GM23248 (cell line): ENCODE measurements at places on chromosomes 7 and 10. TPM values are rescaled to one million over a fixed set of nuclear protein-coding genes. Genes with fewer than 3 reads are reported as not detected.

GRCh38 chr10:94037286-94037685 lies 43.6 kb downstream of the PLCE1 start:
- no peak overlapping the region for H3K27ac ChIP-seq
- no peaks in the 10 kb centered on the region for H3K36me3 ChIP-seq
- H3K27me3 ChIP-seq, result no peaks in the 10 kb centered on the region
- H3K4me1 ChIP-seq, result peaks cover 26% of the 10 kb centered on the region
- DNase-seq, result no peak

DLX5 gene
- not detected in 2 replicates for total RNA-seq

GRCh38 chr7:157527686-157528085 lies 190.9 kb downstream of the DNAJB6 start:
- no peak overlapping the region for H3K4me3 ChIP-seq
- H3K36me3 ChIP-seq, result no peaks in the 10 kb centered on the region
- no peak for DNase-seq
- no peaks in the 10 kb centered on the region for H3K27me3 ChIP-seq
- H3K27ac ChIP-seq, result no peak overlapping the region

RTKN2 gene
- under 0.01 and 0.11 TPM in 2 replicates for total RNA-seq
